HTR-8/SVneo (cell line): ENCODE measurements at places on chromosomes 7 and 10.

- no peak for DNase-seq
Measured at GRCh38 chr7:107913851-107914250, 22.9 kb downstream of the DLD start.

DNA sequence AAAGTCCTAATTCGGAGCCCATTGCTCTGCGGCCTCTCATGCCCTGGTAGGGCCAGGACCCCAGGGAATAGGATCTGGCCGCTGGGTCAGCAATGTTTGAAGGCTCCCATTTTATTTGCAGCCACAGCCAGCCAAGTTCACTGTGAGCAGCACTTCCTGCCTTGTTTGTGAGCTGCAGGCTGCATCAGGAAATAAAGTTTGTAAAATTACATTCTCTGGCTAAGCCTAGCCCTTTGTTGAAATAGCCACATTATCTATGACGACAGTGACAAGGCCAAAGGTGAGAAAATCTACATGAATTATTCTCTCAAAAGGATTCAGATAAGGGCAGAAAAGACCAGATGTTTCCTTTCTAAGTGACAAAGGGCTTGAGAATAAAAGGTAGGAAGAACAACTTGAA is 23.7 kb upstream of the ITGB1 start:
- DNase-seq = no peak

DNA sequence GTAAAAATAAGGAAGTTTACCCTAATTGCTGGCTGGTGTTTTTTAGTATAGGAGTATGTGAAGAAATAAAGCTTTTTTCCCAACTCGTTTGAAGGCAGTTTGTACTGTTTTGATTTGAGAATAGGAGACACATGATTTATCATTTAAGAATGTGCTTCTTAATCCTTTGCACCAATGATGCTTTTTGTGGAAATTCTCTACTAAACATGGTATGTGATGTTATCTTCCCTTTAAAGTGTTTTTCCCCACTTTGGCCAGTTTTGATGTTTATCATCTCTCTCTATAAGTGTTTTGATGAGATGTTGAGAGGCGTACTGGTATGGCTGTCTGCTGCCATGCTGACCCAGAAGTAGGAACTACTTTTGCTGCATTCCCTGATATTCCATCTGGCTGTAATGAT is 85.1 kb downstream of the SUGCT start:
- DNase-seq = peak; percentile 46

DNA sequence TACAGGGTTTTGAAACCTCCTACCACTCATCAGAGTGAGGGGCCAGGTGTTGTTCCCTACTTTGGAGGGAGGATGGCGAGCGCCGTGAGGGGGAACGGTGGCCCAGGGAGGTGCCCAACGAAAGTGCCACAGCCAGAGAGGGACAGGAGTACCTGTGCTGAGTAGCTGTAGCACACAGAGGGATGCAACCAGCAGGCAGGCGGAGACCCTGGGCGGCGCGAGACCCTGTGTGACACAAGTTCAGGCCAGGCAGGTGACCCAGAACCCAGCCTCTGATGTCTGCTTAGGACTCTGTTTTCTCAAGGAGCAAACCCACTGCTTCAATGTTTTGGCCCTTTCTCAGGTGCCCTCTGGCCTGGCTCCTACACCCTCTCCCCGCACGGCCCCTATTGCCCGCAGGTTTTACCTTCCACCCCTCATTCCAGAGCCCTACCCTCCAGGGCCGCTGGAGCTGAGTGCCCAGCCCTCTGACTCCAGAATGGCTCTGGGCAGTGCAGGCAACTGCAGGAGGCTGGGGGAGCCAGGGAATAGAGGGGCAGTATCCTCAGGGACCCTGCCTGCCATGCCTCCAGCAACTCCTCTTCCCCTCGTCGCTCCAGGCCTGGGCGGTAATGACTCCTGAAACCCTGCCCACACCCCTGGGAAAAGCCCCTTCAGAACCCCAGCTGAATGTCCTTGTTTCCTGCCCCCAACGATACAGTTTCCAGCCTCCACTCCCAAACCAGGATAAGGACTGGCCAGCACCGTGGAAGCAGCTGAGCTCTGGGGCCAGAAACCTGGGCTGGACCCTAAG is 164.1 kb upstream of the RHEB start:
- DNase-seq = no peak

DNA sequence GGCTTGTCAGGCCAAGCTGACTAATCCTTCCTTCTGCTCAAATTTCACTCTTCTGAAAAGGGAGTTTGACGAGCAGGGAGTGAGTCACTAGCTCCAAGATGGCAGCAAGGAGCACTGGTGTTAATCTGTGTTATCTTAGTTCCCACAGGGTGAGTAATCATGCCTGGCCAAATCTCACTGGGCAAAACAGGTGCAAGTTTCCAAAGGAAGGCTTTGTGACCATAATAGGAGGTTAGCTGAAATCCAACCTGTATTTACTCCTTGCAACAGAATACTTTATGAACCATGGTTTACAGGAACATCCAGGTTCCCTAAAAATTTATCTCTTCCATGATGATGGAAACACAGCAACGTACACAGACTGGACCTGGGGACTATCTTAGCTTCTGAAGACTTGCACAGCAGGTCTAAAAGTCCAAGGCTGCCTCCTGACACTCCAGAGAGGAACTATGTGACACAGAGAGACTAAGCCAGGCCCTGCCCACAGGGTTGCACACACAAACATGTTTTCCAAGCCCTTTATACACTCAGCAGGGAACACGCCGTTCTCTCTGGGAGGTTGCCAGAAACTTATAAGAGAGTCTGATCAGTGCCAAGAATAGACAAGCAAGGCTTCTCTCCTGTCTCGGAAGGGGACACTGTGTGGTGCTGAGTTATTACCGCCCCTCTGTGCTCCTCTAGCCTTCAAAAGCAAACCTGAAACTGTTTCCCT is 46.3 kb downstream of the PDK4 start:
- DNase-seq = peak; percentile 45

DNA sequence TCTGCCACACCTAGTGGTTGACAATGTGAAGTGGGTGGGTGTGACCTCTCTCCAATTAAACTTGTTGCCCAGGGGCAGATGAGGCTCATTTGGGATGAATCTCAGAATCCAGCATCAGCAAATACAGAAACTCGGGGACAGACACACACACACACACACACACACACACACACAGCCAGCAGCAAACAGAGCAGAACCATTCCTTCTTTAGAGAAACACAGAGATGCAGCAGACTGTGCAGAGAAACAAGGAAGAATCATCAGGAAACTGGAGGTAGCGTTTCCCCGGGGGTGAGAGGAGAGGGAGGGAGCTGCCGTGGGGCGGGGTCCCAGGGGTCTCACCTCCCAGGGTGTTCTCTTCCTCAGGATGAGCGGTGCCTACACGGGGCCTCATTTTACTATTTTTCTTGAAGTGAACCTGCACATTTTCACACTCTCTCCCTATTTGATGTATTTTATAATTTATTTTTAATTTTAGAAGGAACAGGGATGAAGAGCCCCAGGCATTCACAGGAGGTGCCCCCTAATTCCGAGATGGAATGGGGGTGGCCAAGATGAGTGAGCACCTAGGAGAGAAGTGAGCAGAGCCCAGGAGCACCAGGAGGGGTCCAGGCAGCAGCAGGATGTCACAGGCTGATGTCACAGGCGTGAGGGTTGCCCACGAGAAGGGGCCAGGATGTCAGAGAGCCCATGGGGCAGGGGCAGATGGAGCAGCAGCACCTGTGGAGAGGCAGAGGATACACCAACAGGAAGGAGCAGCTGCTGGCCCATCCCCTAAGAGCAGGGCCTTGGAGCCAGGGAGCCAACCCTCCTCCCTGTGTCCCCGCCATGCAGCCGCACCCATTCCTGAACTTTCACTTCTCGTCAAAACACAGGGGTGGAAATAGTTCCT is 85.3 kb upstream of the PPP2R2D start:
- DNase-seq = no peak

DNA sequence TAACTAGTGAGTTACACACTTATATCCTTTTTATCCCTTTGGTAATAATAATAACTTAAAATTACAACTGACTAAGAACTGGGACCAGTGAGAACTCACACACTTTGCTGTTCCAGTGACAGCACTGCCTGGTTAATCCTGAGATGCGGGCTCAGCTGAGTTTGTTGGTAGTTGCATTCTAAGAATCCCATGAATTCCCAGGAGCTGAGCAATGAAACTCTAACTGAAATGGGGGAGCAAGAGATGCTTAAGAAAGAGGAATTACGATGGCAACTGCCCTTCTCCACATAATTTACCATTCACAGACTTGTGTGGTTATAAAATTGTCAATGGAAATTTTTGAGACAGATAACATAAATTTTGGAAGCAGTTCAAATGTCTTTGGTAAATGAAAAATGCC is 659.4 kb downstream of the MAGI2 start:
- DNase-seq = no peak

- DNase-seq = no peak
Measured at GRCh38 chr7:152112829-152113228, 87.4 kb downstream of the GALNT11 start.

DNA sequence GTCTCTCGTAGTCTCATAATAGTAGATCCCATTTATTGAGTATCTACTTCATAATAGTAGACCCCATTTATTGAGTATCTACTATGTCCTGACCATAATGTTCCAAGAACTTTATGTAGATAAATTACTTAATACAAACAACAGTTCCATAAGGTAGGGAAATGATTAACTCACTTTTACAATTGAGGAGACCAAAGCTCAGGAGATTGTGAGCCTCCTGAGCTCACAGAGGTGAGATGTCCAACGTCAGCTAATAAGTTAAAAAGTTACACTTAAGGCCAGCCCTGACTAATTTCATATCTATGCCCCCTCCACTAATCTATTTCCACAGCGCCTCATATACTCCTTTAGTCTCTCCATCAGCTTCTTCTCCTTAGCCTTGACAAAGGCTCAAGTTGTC is 17.5 kb upstream of the GGCT start:
- DNase-seq = no peak

DNA sequence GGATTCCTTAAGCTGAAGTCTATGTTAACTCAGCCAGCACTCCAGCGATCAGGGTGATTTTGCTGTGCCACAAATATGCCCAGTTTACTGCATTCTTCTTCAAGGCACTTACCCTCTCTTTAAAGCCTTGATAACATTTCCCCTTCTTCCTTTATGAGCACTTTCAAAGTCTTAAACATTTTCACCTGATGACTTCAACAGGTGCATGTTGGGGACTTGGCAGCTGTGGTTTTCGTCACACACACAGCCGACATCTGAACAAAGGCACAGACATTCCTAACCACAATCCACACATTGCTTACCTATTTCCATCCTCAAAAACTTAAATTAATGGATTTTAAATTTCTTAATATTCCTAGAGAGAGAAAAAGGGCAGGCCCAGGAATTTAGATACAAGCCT is 331.5 kb downstream of the CRPPA start:
- DNase-seq = no peak

DNA sequence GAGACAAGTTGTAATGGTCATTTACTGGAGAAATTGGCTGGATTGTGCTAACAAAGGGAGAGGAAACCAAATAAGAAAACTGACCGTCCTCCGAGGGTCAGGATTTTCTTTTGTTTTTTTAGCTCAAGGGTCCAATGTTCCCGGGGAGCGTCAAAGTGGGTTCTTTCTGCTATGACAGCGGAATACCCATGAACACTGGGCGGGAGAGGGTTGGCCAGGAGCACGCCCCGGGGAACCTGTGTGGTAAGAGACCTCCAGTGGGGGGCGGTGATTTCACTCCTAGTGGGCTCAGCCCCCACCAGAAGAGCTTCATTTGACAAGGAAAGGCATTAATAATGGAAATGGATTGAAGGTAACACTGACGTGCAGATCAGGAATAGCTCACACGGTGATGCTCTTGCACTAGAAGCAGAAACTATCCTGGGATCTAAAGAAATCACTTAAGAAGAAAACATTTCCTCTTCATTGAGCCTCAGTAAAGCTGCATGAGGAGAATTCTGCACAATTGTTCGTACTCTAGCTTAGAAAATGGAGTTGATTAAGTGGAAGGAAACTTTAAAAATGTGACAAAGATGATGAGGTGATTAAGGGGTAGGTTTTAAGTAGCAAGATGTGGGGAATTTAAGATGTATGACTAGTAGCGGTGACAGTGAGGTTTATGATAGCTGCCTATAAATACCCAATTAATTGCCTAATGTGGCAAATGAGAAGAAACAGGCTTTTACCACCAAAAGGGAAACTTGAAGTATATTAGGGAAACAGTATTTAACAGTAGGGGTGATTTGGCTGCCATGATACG is 627.2 kb downstream of the SUGCT start:
- no peak for DNase-seq

- no peak for DNase-seq
Measured at GRCh38 chr7:19094598-19095352, 22.7 kb downstream of the TWIST1 start.

- no peak for DNase-seq
Measured at GRCh38 chr7:149558149-149558861, 60.7 kb upstream of the ZNF746 start.

GRCh38 chr10:3398825-3399646 is 226.5 kb upstream of the PITRM1 start:
- no peak for DNase-seq

DNA sequence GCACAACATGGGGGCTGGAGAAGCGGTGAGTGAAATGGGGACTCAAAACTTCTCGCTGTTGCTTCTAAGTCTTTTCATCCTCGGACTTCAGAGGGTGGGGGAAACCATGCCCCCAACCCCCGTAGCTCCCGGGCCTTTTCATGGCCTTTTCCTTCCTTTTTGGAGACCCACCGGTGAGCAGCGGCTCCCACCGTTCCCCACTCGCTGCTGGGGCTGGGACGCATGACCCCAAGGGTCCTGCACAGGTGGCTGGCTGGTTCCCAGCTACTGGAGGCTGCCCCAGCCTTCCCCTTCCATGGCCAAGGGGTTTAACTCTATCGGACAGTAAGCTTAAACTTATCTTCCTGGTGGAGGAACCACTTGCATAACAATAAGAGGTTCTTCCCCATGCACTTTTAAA is 194.3 kb upstream of the FERD3L start:
- no peak for DNase-seq

DNA sequence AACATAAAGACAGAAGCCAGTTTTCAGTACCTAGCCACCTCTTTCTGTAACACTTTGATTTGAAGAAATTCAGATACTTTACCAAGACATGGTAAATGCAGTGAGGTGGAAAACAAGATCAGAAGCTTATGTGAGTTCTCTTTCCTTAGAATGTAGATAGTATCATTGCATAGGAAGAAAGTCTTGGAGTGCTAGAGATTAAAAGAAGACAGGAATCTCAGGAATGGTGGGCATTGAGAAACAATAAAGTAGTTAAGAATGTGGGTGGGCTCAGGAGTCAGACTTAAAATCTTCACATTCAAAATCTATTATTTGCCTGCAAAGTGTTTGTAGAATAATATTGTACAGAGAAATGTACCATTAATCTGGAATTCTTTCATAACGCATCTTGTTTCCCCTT is 58.9 kb downstream of the POLL start:
- no peak for DNase-seq

DNA sequence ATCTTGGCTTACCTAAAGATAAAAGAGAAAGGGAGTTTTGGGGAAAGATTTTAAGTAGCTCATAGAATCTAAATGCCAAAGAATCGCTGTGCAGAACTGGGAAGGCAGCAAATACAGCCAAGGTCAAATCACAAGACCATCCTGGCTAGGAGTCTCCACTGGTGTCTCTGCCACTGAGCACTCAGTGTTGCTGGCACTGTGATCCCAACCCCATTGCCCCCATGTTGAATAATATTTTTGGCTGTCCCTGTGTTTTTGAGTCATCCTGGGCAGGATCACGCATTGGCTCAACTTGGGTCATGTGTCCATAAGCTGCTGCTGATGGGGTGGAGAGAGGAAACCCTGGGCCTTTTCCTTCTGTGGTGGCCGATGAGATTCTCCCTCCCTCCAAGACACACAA is 21.2 kb downstream of the TLX1 start:
- no peak for DNase-seq
